Amniotic epithelial cell (primary cell): ENCODE measurements at places on chromosomes 3 and 15.

GRCh38 chr15:55260562-55261131 is 29.0 kb downstream of the RAB27A start:
- no peak for DNase-seq

GRCh38 chr15:65910341-65910740 is 41.0 kb downstream of the RAB11A start:
- DNase-seq, result no peak

- no peak for DNase-seq
Measured at GRCh38 chr3:14948609-14949038, 1.2 kb downstream of the NR2C2 start.

DNA sequence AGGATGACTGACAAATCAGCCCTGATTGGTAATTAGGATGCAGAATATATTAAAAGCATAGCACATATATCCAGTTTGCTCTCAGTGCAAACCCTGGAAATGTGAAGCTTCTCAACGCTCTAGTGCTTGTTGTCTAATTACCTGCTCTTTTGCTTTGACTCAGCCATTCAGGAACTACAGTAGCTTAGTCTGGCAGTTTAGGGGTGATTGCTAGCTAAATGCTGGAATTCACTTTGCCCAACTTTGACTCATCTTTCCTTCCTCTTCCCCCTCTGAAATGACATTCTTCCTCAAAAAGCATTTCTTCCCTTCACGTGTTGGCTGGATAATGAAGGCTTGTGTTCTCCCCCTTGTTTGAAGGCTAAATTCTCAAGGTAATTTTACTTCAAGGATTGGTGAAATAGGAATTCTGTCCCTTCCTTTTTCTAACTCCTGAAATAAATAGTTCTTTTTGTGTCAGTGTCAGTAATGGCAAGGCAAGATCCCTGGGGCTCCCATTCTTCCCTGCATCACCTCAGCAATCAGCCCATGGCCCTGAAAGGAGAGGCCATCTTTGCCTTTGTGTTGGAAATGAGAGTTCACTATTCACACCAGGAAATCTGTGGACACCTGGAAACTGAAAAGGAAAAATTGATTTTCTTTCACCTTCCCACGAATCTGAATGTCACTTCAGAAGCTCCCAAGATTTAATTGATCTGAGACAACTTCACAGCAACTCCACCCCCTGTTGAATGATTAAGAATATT is 103.6 kb downstream of the ECT2 start:
- DNase-seq, result no peak

- DNase-seq, result no peak
Measured at GRCh38 chr3:178514401-178514800, 21.8 kb upstream of the KCNMB2 start.

DNA sequence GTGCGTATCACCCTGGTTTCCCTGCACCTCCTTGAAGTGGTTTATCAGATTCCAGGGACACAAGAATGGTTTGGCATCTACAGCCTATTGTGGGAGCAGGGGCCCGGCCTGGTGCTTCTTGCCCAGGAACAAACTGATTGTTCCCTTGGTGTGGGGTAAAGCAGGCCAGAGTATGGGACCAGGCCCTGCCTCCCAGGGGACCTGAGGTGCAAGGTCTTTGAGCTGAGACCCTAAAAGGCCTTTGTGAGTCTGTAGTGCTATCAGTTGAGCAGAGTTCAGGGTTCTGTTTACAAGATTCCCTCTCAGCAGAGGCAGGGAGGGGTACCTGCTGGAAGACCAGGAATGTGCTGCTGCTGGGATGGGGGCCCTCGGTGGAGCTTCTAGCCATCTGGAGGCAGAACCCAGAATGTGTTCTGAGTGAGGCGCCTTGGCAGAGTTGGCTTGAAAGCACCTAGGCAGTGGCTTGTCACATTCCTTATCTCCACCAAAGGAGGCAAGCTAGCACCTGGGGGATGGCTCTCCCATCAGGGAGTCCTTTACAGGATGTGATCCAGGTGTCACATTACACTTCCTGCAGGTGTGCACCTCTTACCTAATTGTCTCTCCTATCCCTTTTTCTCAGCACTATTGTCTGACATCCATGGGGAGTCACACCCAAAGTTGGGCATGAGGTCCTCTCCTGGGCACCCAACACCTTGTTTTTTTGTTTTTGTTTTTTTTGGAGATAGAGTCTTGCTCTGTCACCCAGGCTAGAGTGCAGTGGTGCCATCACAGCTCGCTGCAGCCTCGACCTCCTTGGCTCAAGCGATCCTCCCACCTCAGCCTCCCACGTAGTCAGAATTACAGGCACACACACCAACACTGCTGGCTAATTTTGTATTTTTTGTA is 13.1 kb downstream of the FLNB start:
- no peak for DNase-seq
